ENCODE measurements at places on chromosomes 6 and 20.
A peak's percentile ranks its signal among the peaks of the same experiment; 100 is the strongest.

- no peak for DNase-seq
These were observed 22.2 kb downstream of the RIN2 start for GRCh38 chr20:19780261-19780660.

DNA sequence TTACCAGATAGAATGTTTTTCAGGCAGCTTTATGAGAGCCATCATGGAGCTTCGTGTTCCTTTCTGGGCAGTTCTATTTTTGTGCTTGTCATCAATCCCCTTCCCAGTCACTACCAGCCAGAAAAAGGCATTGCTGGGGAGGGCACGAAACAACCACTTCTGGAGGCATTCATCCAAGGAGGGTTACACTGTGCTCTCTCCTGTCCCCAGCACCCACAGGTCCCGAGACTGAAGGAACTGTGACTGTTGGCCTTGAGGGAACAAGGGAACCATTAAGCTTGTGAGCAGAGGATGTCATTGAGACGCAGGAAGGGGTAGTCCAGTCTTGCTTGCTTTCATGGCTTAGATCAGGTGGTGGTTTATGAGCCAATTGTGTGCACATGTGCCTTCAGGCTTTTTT, 20.1 kb upstream of the ENPP5 start:
- no peak for DNase-seq

- DNase-seq: peak; percentile 83
These were observed 708.4 kb upstream of the CITED2 start for GRCh38 chr6:140082867-140083297.

GRCh38 chr6:165807249-165807960, 144.4 kb upstream of the PDE10A start:
- DNase-seq: no peak

GRCh38 chr6:84332139-84333034, 104.9 kb upstream of the CEP162 start:
- no peak for DNase-seq

DNA sequence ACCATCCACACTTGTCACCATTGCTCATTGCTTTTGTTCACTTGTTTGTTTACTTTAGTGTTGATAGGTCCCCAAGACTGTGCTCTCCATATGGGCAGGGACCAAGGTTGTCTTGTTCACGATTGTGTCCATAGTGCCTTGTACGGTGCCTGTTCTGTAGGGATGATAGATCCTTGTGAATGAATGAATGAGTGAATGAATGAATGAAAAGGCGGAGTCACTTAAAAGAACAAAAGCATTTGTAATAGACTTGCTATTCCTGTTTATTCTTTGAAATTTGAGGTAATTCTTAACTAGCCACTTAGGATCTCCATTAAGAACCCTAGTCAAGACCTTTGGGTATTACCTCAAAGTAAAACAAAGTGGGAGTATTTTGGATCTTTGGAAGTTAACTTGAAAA, 47.0 kb downstream of the UTRN start:
- DNase-seq: no peak

DNA sequence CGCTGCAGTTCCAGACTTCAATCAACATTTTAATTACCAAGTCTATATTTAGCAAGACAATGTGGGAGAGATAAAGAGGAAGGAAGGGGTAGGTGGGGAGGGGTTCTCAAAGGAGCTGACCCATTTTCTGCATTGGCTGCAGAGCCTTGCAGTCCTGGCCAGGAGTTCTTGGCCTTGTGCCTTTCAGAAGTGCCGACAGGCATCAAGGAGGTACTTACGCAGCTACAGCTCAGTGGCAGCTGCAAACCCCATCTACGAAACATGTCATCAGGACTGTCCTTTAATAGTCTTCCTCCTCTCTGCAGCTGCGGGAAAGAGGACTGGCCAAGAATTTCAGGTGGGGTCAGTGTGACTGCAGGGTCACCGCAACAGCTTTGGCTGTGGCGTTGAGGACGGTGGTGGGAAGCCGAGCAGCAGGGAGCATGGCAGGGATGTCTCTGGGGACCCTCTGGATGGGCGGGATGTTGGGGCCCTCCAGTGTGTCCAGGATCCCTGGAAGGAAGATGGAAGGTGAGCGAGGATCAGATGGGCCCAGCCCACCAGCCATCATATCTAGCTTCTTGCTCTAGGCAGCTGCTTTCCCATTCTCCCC, 1.8 kb upstream of the LRRC73 start:
- no peak for DNase-seq

DNA sequence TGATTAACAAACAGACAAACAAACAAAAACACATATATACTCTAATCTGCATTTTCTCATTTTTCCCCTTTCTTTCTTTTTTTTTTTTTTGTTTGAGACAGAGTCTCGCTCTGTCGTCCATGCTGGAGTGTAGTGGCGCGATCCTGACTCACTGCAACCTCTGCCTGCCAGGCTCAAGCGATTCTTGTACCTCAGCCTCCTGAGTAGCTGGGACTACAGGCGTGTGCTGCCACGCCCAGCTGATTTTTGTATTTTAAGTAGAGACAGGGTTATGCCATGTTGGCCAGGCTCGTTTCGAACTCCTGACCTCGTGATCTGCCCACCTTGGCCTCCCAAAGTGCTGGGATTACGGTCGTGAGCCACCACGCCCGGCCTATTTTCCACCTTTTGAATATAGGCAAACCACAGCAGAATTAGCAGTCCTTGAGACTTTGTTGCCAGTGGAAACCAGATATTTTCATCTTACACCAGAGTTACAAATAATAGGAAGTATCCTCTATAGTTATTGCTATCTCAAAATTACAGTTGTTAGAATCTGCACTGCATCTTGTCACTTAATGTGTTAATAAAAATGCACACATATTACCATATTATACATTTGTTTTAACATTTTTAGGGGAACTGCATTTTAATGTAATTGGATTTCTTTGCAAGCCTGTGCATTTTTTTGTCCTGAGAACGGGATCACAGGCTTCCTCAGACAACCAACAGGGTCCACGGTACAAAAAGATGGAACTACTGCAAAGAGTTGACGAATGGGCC, 208.2 kb upstream of the ZNF217 start:
- DNase-seq: no peak

DNA sequence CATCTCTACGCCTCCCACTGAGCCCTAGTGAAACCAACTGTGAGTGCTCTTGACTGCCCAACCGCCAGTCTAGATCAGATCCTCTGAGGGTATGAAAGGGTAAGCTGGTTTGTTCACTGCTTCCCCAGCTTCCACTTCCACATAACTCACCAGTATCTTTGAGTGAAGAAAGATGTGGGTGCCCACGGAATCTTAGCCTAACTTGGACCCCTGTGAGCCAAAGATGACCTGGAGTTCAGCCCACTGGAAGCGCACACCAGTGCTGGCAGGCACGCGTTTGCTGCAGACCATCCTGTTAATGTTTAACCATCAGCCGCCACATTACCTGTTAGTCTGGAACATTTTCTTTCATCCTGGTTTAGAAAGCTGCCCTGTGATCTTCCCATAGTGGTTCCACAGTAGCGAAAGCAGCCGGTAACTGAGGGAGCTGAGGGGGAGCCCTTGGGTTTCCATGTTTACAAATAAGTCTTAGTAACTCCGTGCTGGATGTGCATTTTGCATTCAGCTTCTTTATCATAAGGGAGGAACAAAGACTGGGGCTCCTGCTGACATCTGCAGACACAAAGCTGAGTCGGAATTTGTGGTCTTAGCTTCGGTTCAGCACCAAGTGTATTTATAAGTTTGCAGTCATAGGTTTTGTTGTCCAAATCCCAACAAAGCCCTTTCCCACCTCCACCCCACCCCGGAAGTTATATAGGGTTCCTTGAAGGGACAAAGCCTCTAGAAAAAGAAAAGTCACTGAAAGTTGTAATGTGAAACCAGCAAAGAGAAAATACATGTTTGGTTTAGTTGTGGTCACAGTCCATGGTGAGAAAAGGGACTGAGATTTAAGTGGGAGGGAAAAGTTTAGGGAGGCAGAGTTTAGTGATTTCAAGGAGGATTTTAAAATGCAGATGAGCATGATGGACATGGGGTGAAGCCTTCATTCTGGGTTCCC, 71.0 kb downstream of the SSR1 start:
- DNase-seq: no peak

GRCh38 chr6:15089569-15090144, 156.2 kb upstream of the JARID2 start:
- no peak for DNase-seq

DNA sequence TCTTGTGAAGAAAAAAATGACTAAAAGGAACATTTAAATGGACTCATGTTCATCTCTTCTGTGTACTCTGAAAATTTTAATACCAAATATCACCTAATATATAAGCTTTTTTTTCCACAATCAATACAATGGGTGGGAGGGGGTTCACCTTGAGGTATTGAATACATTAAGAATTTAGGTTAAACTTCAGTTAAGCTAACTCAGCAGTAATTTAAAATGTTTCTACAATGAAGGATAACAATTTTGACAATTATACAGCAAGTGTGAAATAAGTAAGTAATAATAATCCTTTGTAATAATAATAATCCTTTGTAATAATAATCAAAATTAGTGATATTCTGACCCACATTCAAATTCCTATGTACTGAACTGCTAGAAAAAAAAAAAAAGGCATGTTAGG, 136.0 kb downstream of the PRKN start:
- DNase-seq: no peak

DNA sequence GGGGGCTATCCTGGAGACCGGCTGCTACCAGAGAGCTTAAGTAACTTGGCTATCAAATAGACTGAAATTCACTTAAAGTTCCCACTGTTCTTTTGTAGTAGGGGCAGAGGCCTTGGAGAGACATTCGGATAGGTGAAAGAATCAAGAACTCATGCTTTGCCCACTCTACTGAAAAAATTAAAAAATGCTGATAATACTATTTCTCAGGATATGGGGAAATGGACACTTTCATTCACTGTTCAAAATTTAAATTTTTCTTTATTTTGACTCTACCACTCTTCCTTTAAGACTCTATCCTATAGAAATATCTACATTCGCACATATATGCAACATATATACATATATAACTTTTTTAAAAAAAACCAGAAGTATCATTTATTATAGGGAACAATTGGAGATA, 117.8 kb upstream of the CHD6 start:
- no peak for DNase-seq

DNA sequence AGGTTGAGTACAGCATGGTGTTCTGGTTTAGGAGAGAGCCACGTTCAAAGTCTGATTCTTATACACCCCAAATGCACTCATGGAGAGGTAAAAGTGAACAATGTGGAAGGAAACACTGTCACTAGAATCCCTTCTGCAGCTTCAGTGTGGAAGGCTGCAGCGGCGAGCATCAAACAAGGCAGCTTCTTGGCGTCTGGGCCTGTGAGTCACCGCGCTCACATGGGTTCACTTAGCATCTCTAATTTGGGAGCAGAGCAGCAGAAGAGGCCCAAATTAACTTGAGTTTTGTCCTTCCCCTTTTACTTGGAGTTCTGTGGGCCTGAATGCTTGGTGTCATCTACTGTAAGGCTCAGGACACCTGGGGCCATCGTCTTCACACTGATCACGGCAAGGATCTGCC, 10.9 kb upstream of the E2F1 start:
- peak; percentile 52 for DNase-seq

- no peak for DNase-seq
These were observed 72.4 kb downstream of the GPX5 start for GRCh38 chr6:28597924-28598722.

DNA sequence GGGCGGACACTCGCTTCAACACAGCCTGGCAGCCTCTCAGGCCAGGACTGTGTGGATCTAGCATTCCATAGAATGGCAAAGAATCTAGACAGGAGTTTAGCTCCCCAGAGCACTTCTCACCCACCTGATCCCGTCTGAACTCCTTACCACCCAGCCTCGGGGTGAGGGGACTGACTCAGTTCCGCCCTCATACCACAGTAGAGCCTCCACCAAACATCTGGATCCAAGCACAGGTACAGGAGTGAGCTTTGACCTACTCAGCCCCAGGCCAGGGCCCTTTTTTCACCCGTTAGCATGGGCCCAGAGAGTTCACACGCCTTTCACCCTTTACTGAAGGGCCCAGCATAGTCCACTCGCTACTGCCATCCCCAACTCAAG, 715 bp downstream of the PSMF1 start:
- no peak for DNase-seq

GRCh38 chr6:66605971-66606370, 898.9 kb upstream of the EYS start:
- DNase-seq: no peak

- DNase-seq: no peak
These were observed 24.7 kb downstream of the ETV7 start for GRCh38 chr6:36362551-36363370.

- DNase-seq: no peak
These were observed 54.7 kb downstream of the PHF20 start for GRCh38 chr20:35826397-35826998.

- DNase-seq: no peak
These were observed 146.4 kb upstream of the GGTLC1 start for GRCh38 chr20:24134930-24135329.

- DNase-seq: no peak
These were observed 7.1 kb upstream of the TXNDC5 start for GRCh38 chr6:7917729-7918128.

GRCh38 chr6:47335466-47335865, 25.8 kb upstream of the TNFRSF21 start:
- no peak for DNase-seq

DNA sequence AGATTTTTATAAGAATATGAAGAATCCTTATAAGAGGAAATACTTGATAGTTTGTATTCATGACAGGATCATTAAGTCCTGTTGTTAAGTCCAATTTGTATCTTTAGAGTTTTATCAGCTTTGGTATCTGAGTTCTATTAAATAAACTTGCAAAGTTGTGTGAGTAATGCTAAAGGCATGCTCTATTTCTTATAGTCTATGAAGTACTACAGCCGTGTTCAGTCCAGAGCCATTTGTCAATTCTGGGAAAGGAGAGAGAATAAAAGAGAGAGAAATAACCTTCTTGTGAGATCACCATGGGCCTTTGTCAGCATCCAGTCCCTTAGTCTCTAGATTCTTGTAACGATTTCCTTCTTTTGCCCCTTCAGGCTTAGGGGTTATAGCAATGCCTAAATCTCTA, 181.2 kb upstream of the POU3F2 start:
- no peak for DNase-seq

DNA sequence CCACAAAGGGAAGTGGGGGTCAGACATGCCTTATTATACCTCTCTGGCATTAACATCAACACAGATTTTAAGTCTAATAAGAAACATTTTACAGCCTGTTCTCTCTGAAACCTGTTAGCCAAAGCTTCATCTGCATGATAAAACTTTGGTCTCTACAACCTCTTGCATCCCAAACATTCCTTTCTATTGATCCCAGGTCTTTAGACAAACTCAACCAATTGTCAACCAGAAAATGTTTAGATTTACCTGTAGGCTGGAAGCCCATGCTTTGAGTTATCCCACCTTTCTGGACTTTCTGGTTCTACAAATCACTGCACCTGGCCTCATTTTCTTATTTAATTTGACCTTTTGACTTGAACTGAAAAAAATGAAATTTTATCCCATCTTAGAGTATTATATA, 20.8 kb downstream of the MCM8 start:
- no peak for DNase-seq

- DNase-seq: no peak
These were observed 8.4 kb downstream of the ARFGAP1 start for GRCh38 chr20:63280929-63281545.

DNA sequence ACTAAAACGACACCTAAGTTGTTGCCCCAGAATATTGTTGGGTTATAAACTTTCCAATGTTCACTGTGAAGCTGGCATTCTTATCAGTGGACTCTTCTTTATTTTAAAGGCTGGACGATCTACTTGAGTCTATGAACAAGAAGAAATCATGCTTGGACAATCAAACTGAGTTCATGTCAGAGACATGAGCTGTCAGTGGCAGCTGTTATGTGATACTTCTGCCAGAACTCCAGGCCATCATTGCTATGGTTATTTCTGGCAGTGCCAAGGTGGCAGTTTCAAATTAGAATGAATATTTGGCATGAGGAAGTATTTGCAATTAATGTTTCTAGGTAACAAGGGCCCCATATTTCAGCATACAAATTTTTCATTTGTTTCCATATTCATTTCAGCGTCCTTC, 417.3 kb downstream of the LMBRD1 start:
- DNase-seq: no peak

All from fibroblast of skin of left quadriceps (primary cell).